ENCODE measurements at places on chromosomes 6 and 20.

DNA sequence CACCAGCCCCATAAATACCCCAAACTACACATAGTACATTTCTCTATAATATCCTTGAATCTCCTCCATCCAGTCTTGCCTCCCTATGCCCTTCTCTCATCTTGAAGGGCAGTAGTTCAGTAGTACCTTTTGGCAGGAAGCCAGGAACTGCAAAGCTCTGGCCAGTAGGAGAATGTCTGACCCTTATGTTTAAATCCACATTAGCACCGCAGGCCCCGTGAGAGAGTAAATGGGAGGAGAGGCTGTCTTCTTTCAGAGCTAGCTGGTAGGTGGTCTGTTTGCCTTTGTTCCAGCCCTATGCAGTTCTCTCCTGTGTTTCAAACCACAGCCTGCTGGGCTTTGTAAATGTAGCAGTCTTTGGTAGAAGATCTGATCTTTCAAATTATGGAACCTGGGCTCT, 690.7 kb downstream of the DOK5 start:
- DNase-seq, result no peak

GRCh38 chr20:62252342-62252966, 14.1 kb downstream of the OSBPL2 start:
- no peak for DNase-seq

GRCh38 chr6:7267466-7268091, 45.4 kb downstream of the SSR1 start:
- no peak for DNase-seq

DNA sequence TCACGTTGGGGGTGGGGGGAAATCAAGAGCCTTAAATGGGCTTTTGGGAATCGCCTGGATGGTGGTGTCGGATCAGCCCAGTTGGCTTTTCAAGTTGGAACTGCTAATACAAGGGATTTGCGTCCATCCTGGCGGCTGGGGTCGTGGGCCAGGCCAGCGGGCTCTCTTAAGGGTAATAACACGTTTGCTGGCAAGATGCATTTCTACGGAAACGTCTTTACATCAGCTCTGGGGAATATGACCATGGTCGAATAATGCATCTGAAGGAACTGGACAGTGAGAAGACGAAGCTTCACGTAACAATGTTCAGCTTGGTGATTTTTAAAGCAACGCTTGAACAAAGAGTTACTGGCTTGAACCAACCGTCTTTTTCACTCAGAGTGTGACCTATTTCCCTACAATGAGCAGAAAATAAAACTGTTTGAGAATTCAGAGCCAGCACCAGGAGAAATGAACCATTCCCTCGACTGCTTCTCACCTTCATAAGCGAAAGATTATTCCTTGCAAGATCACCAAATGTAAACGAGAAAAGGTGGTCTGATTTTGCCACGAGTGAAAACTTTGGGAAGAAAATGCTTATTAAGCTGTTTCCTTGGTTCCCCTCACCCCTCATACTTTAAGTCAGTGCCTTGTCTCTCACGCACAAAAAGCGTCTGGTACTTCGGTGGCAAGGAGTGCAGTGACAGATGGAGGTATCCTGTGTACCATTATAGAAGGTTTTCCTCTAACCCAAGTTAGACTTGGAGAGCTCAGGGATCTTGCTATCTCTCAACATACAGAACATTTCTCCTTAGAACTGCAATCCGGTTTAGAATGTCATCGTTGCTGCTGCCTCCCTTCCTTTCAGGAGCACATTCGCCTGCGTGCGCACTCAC, 1.4 kb upstream of the MARCKS start:
- peak; percentile 78 for DNase-seq

DNA sequence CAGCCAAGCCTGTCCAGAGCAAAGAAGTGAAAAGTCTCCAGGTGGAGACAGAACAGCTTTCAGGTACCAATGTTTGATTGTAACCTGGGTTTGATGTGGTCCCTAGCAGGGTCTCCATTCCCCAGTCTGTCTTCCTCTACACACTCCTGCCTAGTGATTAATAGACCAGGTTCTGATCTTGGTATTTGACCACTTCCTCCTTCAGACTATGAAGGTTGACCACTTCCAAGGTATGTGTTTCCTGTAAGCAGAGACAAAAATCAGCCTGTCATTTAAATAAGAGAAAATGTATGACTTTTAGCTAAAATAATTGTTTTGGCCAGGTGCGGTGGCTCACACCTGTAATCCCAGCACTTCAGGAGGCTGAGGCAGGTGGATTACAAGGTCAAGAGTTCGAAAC, 41.8 kb upstream of the TOP1 start:
- no peak for DNase-seq

GRCh38 chr6:96237638-96238347, 222.0 kb downstream of the FUT9 start:
- DNase-seq, result no peak

DNA sequence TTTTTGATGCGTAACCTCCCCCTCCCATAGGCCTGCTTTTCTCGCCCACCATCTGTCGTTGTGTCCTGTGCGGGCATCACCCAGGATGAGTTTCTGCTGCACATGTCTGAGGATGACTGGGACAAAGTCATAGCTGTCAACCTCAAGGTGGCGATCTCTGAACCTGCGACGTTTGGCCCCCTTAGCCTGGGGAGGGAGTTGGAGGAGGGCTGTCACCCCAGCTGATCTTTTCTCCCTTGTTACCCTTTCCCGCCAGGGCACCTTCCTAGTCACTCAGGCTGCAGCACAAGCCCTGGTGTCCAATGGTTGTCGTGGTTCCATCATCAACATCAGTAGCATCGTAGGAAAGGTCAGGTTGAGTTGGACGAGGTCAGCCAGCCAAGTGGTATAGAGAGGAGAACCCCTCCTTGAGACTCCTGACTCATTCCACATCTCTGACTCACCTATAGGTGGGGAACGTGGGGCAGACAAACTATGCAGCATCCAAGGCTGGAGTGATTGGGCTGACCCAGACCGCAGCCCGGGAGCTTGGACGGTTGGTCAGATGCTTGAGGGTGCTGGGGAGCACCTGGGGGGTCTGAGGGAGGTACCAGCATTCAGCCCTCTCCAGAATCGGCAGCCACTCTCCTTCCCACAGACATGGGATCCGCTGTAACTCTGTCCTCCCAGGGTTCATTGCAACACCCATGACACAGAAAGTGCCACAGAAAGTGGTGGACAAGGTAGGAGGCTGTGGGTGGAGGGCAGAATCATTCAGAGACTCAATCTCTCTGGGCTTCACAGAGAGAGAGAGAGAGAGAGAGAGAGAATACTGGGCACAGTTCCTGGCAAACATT, 954 bp downstream of the HSD17B8 start:
- no peak for DNase-seq

- DNase-seq, result no peak
These were observed 6.8 kb upstream of the MRPS10 start for GRCh38 chr6:42224222-42225028.

DNA sequence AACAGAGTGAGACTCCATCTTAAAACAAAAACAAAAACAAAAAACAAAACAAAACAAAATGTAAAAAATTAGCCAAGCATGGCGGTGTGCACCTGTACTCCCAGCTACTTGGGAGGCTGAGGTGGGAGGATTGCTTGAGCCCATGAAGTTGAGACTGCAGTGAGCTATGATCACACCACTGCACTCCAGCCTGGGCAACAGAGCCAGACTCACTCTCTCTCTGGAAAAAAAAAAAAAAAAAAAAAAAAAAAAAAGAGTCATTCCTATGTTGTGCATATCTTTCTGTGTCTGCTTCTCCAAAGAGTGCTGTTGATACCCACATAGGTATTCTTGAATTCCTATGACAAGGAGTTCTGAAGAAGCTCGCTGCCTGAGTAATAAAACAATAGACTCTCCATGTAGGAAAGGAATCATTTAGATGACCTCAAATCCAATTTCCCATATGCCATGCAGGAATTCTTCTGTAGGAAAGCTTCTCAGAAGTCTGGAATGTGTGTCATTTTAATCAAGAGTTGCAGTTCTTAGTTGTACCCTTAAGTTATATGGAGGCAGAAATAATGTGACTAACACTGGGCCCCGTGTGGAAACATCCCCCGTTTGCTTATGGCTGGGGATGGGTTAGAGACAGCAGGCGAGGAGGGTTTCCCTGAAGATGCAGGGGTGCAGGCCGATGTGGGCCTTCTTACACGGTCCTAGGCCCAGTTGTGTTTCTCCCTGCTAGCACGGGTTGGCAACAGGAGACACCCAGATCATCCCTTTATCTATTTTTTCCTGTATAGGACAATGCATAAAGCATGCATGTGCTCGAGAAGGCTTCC, 79.4 kb downstream of the ZDHHC14 start:
- DNase-seq, result no peak

DNA sequence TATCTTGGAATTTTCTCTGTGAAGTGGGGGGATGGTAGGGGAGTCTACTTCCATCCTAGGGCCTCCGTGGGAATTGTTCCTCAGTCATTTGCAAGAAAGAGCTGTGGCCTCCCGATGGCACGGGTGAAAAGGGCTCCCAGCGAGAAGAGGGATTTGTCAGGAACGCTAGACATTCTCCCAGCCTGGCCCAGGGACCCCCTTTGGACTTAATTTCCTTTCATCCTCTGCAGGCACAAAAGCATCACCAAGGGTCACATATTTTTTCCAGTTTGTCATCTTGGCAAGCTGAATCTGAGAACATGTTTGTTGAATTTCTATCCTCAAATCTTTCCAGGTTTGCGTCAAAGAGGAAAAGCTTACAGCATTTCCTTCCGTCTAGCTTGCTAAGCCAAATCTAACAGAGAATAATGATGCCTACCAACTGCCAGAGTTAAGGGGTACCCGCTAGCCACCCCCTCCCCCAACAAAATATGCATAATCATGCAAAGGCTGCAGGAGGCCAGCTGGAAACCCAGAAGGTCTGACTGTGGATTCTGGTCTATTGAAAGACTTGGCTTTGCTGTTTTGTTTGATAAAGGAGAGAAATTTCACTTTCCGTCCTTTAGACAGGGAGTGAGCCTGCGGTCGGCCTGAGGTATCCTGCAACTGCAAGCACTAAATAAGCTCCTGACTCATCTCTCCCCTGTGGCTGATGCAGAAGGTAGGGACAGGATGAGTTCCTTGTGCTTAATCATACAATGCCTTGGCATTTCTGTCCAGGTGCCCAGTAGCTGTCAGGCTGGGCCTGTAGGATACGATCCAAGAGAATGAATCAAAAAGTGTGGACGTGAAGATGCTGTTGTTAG, 23.1 kb downstream of the PSMG4 start:
- DNase-seq, result no peak

GRCh38 chr20:41983159-41983558, 365.0 kb upstream of the CHD6 start:
- DNase-seq, result no peak

- no peak for DNase-seq
These were observed 43.2 kb upstream of the ADGRF5 start for GRCh38 chr6:46964716-46965519.

- DNase-seq, result no peak
These were observed 453.1 kb upstream of the SLC35B3 start for GRCh38 chr6:8888468-8888867.

DNA sequence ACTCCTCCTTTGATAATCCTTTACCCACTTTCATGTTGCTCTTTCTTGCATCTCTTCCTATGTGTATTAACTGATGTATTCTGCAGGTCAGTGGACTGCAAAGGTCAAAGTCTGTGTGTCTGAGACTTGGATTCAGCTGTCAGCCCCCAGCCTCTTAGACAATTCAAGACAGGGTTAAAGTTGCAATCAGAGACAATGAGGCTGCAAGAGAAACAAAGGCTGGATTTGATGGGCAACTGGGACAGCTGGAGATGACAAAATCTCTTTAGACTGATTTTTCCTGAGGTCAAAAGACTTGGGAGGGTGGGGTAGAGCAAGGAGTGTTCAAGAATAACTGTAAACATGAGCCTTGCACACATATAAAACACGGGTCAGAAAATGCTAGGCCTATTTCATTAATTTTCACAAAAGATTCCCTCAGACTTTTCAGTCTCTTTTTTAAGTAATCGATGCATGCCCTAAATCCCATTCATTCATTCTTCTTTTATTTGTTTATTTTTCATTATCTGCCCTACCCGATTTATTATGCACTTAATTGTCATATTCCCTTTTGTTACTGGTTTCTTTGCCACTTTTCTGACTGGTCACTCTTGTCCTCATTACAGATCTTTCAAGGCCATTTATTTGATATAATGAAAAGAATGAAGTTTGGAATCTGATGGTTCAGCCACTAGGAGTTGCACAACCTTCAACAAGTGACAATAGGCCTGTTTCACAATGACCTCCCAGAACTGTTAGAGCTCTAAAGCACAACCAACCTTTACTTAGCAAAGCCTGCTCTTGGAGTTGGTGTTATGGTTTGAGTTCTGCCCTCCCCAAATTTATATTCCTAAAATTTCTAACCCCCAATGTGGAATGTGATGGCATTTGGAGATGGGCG, 33.8 kb upstream of the AKAP12 start:
- no peak for DNase-seq

GRCh38 chr6:5036269-5036668, 32.4 kb upstream of the RPP40 start:
- no peak for DNase-seq

GRCh38 chr6:11098004-11098403, 4.4 kb downstream of the SMIM13 start:
- no peak for DNase-seq

- no peak for DNase-seq
These were observed 11.2 kb upstream of the KIFC1 start for GRCh38 chr6:33380272-33380981.

GRCh38 chr20:64029293-64030117, 6.5 kb upstream of the C20orf204 start:
- no peak for DNase-seq

GRCh38 chr6:7991536-7991935, 72.7 kb downstream of the BLOC1S5 start:
- DNase-seq, result no peak

GRCh38 chr6:14113976-14114375, 3.6 kb upstream of the CD83 start:
- no peak for DNase-seq

GRCh38 chr6:70082830-70083229, 216.5 kb downstream of the COL19A1 start:
- DNase-seq, result no peak

- DNase-seq, result no peak
These were observed 9.0 kb downstream of the NFATC2 start for GRCh38 chr20:51533291-51534172.

DNA sequence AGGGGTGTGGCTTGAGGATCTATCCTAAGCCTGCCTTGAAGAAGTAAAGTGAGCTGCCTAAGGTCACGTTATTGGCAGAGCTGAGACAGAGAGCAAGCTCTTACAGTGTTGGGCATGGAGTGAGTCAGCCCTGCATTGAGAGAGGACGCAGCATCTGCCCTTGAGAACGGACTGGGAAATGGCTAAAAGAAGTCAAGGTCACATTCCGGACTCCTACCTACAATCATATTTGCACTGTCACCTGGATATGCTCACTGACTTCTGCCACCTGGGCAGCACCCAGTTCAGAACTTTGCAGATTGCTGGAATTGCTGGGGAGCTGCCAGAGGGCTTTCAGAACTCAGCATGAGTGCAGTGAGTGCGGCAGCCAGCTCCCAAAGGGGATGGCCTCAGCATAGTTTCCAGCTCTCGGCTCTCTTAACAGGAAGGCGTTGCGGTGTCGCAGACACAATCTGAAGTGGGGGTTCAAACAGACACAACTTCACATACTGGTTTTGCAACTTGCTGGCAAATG, 199.3 kb upstream of the SGK1 start:
- DNase-seq, result no peak

- DNase-seq, result no peak
These were observed 49.4 kb downstream of the FUT9 start for GRCh38 chr6:96065213-96065612.
